ENCODE measurements at places on chromosomes 1 and 21.

GRCh38 chr1:119288751-119289150 lies 79.8 kb upstream of the HAO2 start:
- H3K4me3 ChIP-seq: no peak overlapping the region
- H3K4me1 ChIP-seq: no peaks in the 10 kb centered on the region
- no peaks in the 10 kb centered on the region for H3K36me3 ChIP-seq
- no peak overlapping the region for H3K27ac ChIP-seq
- no peak for DNase-seq

- no peak for DNase-seq
- no peaks in the 10 kb centered on the region for H3K36me3 ChIP-seq
- no peaks in the 10 kb centered on the region for H3K27me3 ChIP-seq
Measured at GRCh38 chr21:30271611-30272010, 11.1 kb downstream of the KRTAP24-1 start.

DNA sequence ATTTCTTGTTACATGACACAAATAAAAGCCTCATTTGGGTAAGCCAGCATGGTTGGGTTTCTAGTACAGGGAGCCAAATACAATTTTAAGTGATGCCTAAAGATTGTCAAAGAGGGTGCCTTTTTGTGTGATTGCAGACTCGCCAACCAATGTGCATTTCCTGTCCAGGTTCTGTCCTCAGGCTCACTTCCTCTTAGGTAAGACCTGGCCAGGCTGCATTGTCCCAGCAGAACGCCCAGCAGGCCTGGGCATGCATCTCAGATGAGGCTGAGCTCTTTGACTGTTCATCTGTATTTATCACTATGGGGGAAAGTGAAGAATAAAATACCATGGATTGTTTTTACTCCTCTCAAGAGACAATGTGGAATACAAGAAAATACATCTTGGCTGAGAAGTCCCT lies 49.7 kb downstream of the KCNC4 start:
- no peaks in the 10 kb centered on the region for H3K4me1 ChIP-seq
- H3K4me3 ChIP-seq: no peak overlapping the region
- H3K36me3 ChIP-seq: peaks cover 2% of the 10 kb centered on the region
- H3K27me3 ChIP-seq: no peaks in the 10 kb centered on the region
- no peak for DNase-seq

GRCh38 chr1:67945733-67946374 lies 104.6 kb downstream of the DIRAS3 start:
- H3K36me3 ChIP-seq: no peaks in the 10 kb centered on the region
- no peaks in the 10 kb centered on the region for H3K4me1 ChIP-seq
- H3K27me3 ChIP-seq: no peaks in the 10 kb centered on the region
- no peak overlapping the region for H3K4me3 ChIP-seq

DNA sequence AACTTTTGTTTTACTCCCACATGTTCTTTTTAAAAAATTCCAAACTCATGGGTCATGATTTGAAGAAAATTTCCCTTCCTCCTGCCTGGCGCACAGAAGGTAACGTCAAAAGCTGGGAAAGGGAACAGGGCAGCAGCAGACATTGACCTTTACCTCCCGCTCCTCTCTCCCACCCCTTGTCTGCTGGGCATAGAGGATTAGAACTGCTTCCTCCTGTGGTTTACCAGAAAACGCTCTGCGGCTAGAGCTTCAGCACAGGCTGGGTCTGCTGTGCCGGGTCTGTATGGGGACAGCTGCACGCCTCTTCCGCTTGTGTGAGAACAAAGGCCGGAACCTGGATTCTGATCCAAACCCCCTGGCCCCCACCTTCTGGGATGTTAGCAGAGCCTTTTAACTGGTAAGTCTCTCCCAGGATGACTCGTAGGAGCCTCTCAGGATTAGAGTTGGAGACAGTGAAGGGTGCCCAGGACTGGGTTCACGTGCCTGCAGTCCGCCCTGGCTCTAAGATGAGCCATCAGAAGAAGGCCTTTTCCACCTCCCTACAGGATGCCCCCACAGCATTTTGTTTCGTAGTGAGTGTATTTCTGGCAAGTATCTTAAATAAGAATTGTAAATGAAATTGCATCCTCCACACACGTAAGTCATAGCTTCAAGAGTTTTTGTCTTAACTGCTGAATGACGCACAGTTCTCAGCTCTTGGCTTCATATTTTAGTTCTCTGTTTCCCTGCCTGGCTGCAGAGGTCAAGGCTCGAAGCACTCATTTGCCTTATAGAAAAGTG lies 5.2 kb downstream of the H6PD start:
- H3K27ac ChIP-seq: no peak overlapping the region
- H3K27me3 ChIP-seq: no peaks in the 10 kb centered on the region
- no peaks in the 10 kb centered on the region for H3K36me3 ChIP-seq
- no peak for DNase-seq

GRCh38 chr1:33864460-33865389 lies 846 bp downstream of the HMGB4 start:
- no peak overlapping the region for H3K4me3 ChIP-seq
- peaks cover 2% of the 10 kb centered on the region for H3K4me1 ChIP-seq
- no peak overlapping the region for H3K27ac ChIP-seq
- no peaks in the 10 kb centered on the region for H3K36me3 ChIP-seq
- H3K27me3 ChIP-seq: no peaks in the 10 kb centered on the region

DNA sequence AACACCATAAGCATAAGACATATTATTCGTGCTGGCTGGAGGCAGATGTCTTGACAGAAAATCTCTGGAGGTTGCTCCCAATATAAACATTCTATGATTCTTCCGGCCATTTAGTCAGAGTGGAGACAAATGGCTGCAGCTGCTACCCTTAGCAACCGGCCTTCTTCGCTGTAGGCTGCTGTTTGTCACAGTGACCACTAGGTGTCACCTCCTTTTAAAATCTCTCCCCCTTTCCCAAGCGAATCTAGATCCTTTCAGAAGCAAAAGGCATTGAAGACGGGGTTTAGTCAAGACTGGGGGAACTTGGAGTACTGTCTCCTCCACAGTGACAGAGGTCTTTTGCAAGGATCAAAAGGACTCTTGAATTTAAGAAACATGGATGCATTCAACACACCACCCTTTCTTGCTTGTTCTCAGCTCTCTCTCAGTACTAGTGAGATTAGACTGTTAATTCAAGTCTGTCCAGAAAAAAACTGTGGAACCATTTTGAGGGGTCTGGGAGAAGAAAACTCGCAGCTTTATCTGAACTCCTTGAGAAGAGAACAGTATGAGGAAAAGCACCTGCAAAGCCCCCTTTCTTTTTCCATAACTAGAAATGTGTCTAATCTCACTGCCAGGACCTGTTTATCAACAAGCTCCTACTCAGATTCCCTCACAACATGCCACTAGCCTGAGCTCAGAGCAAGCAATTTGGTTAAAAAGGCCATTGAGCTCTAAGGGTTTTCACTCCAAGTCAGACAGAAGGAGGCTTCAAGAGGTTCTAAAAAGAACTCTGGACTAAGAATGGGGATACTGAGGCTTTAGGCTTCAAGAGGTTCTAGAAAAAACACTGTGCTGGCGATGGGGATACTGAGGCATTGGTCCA lies 408.3 kb upstream of the PLXNA2 start:
- H3K36me3 ChIP-seq: no peaks in the 10 kb centered on the region
- H3K27me3 ChIP-seq: no peaks in the 10 kb centered on the region
- peak; percentile 60 for DNase-seq
- H3K4me1 ChIP-seq: no peaks in the 10 kb centered on the region
- no peak overlapping the region for H3K27ac ChIP-seq
- H3K4me3 ChIP-seq: no peak overlapping the region

GRCh38 chr1:94095744-94096469 lies 25.0 kb downstream of the ABCA4 start:
- no peaks in the 10 kb centered on the region for H3K27me3 ChIP-seq
- H3K4me3 ChIP-seq: no peak overlapping the region
- peaks cover 2% of the 10 kb centered on the region for H3K4me1 ChIP-seq
- H3K36me3 ChIP-seq: no peaks in the 10 kb centered on the region
- DNase-seq: no peak
- no peak overlapping the region for H3K27ac ChIP-seq

GRCh38 chr1:29123053-29123886 lies 433 bp downstream of the TMEM200B start:
- no peaks in the 10 kb centered on the region for H3K4me1 ChIP-seq
- H3K36me3 ChIP-seq: no peaks in the 10 kb centered on the region
- H3K27me3 ChIP-seq: no peaks in the 10 kb centered on the region
- DNase-seq: no peak

GRCh38 chr21:45994759-45995685 lies 13.5 kb downstream of the COL6A1 start:
- H3K4me1 ChIP-seq: no peaks in the 10 kb centered on the region
- H3K4me3 ChIP-seq: no peak overlapping the region
- DNase-seq: no peak
- no peaks in the 10 kb centered on the region for H3K27me3 ChIP-seq
- peaks cover 19% of the 10 kb centered on the region for H3K36me3 ChIP-seq

DNA sequence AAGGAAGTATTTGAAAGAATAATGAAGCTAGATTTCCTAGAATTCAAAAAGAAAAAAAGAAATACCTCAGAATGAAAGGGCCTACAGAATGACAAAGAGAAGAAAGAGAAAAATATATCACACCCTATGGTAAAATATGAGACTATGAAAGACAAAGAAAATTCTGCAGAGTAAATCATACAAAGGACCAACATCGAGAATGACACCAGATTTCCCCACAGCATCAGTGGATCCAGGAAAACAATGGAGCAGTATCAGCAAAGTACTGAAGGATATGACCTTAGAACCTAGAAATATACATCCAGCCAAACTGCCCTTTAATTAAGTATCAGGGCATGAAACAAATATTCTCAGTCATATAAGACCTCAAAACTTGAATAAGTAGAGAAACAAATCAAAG lies 21.2 kb upstream of the IFNAR2 start:
- no peak overlapping the region for H3K4me3 ChIP-seq
- no peaks in the 10 kb centered on the region for H3K27me3 ChIP-seq
- H3K27ac ChIP-seq: no peak overlapping the region
- H3K36me3 ChIP-seq: no peaks in the 10 kb centered on the region
- no peak for DNase-seq

GRCh38 chr1:38064197-38064903 lies 17.8 kb upstream of the POU3F1 start:
- DNase-seq: no peak
- no peaks in the 10 kb centered on the region for H3K36me3 ChIP-seq
- peaks cover 9% of the 10 kb centered on the region for H3K4me1 ChIP-seq
- no peak overlapping the region for H3K27ac ChIP-seq
- no peaks in the 10 kb centered on the region for H3K27me3 ChIP-seq
- H3K4me3 ChIP-seq: no peak overlapping the region

- no peaks in the 10 kb centered on the region for H3K4me1 ChIP-seq
- no peak overlapping the region for H3K4me3 ChIP-seq
- no peaks in the 10 kb centered on the region for H3K27me3 ChIP-seq
- H3K27ac ChIP-seq: no peak overlapping the region
Measured at GRCh38 chr21:38869196-38869595, 63.5 kb downstream of the ETS2 start.

GRCh38 chr1:158809862-158810261 lies 21.3 kb upstream of the MNDA start:
- H3K4me1 ChIP-seq: no peaks in the 10 kb centered on the region
- no peak overlapping the region for H3K27ac ChIP-seq
- DNase-seq: no peak

DNA sequence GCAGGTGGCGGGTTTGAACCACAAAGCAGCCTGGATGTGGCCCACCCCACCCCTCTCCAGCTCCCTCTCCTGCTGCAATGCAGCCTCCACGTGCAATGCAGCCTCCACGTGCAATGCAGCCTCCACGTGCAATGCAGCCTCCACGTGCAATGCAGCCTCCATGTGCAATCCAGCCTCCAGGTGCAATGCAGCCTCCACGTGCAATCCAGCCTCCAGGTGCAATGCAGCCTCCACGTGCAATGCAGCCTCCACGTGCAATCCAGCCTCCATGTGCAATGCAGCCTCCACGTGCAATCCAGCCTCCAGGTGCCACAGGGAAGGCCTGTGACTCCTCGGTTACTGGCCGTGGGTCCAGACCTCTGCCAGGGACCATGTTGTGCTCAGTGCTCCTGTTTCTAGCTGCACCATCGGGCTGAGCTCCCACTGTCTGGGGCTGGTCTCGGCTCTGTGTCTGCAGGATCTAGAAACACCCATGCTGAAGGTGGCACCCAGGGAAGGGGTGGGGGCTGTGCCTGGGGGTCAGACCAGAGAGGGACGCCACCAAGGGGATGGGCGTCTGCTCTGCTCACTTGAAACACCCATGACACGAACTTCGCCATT lies 11.9 kb upstream of the LRRC3 start:
- H3K27ac ChIP-seq: no peak overlapping the region
- H3K4me1 ChIP-seq: no peaks in the 10 kb centered on the region
- H3K27me3 ChIP-seq: no peaks in the 10 kb centered on the region
- no peaks in the 10 kb centered on the region for H3K36me3 ChIP-seq
- no peak overlapping the region for H3K4me3 ChIP-seq
- no peak for DNase-seq

DNA sequence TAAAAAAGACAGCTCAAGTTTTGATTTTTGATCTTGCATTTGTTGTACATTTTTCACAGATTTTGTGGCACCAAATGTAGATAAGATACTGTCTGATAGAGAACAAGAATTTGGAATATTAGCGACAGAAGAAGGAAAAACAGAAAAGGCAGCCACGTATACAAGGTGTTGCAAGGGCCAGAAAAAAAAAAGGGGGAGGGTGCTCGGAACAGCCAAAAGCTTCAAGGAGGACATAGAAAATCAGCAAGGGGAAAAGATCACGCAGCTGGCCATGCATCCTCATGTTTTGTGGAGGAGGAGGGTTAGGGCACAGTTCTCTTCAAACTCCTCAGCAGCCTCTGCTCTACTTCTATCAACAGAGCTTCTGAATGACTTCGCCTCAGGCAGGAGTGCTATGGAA lies 80.7 kb upstream of the MROH9 start:
- no peaks in the 10 kb centered on the region for H3K36me3 ChIP-seq
- H3K27ac ChIP-seq: no peak overlapping the region
- no peaks in the 10 kb centered on the region for H3K4me1 ChIP-seq
- H3K27me3 ChIP-seq: no peaks in the 10 kb centered on the region
- DNase-seq: no peak
- H3K4me3 ChIP-seq: no peak overlapping the region

DNA sequence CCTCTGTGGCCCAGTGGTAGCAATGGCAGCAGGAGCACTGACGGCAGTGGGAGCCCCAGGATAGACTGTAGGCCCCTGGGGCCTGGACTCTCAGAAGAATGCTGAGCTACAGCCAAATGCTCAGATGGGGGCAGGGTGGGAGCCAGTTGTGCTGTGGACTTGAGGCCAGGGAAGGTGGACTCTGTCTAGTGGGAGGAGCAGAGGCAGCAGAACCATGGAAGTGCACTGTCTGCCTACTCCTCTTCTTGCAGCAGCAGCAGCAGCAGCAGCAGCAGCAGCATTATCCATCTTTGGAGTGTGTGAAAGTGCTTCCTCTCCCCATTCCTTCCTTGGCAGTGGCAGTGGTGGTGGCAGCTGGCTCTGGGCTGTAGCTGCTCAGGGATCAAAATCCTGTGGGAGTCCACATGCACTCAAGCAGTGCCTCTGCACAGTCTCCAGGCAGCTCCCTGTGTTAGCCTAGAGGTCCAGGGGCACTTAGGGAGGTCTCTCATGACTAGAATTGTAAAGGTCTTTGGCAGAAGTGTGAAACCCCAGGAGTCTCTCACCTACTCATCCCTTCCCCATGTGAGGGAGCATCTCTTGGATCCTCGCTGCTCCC lies 917.9 kb upstream of the B3GALT2 start:
- H3K4me3 ChIP-seq: no peak overlapping the region
- no peaks in the 10 kb centered on the region for H3K36me3 ChIP-seq
- DNase-seq: no peak

GRCh38 chr1:202240956-202241355 lies 47.4 kb downstream of the LGR6 start:
- H3K4me3 ChIP-seq: no peak overlapping the region
- no peaks in the 10 kb centered on the region for H3K36me3 ChIP-seq
- DNase-seq: no peak
- no peaks in the 10 kb centered on the region for H3K27me3 ChIP-seq
- H3K27ac ChIP-seq: no peak overlapping the region

- no peaks in the 10 kb centered on the region for H3K4me1 ChIP-seq
- H3K27me3 ChIP-seq: no peaks in the 10 kb centered on the region
- no peak overlapping the region for H3K27ac ChIP-seq
- H3K4me3 ChIP-seq: no peak overlapping the region
- DNase-seq: no peak
Measured at GRCh38 chr1:199029401-199029800, 390.6 kb downstream of the PTPRC start.

Data from iPS DF 6.9 (cell line).